SK-N-MC (cell line): ENCODE measurements at places on chromosomes 2 and 18.

- no peak for DNase-seq
Observed at GRCh38 chr2:207792244-207792785, 22.6 kb upstream of the FZD5 start.

- DNase-seq = no peak
Observed at GRCh38 chr18:26993568-26993967, 128.1 kb upstream of the AQP4 start.

- no peak for DNase-seq
Observed at GRCh38 chr2:21183726-21184125, 60.0 kb downstream of the TDRD15 start.

DNA sequence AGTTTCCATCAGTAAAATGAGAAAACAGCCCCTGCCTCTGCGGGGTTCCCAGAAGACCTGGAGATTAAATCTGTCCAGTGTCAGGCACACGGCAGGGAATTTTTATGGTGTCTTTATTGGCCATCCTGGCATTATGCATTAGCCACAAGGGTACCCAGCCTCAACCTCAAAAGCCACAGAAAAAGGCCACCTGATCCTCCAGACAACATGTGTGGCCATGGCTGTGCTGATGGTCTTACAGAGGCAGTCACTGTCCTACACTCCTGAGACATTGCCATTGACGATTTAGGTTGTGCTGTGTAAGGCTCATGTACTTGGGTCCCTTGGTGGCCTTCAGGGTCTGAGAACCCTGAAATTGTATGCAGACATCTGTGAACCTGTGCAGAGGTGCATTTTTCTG lies 115.6 kb downstream of the SMAD7 start:
- DNase-seq = no peak

GRCh38 chr2:11097038-11097720 lies 58.1 kb upstream of the SLC66A3 start:
- DNase-seq = no peak

DNA sequence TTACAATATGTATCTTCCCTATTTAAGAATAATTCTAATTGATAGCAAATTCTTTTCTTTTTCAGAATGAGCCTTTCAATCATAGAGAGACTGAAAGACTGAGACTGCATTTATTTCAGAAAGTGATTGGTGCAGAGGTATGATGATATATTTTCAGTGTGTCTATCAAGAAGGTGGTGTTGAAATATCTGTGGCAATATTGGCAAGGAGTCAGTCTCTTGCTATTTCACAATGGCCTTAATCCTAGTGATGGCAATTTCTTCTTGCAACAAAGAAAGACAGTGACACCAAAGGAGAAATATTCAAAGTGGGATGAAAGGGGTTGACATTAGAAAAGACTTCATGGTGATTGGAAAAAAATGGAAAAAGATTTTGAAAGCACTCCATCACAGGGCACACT lies 21.7 kb upstream of the ZBTB14 start:
- no peak for DNase-seq

DNA sequence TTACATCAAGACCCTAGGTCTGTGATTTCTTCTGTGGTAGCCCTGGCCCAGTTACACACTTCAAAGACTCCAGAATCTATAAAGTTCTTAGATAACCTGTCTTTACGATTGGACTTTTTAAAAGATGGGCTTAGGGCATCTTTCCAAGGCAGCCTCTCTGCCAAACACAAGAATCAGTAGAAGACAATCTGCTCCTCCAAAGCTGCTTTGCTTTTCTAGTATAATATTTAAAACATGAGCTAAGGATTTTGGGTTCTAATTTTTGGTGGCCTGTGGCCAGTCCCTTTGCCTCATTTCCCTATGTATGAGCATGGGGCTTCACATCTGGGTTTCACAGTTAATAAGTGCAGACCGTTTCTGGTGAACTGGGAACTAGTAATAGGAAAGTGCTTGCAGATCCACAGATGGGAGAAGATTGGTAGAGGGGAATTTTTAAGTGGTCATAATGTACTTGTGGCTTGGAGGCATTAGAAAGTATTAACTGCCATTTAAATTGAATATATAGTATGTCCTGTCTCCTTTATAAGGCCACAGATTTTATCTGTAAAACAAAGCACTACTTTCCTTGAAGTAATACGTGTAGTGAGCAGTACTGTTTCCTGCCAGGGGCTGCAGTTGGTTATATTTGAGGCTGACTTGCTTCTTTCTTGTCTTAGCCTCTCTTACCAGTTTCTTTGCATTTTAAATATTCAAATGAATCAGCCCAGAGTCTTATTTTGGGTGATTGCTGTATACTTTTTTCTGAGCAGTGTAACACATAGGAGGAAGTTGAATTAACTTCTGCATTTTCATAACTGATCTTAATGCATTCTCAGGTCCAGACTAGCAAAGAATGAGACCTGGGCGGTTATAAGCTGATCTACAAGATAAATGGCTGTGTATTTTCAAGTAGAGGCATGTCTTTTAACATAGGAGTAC lies 1.5 kb downstream of the ARPC2 start:
- DNase-seq = no peak

DNA sequence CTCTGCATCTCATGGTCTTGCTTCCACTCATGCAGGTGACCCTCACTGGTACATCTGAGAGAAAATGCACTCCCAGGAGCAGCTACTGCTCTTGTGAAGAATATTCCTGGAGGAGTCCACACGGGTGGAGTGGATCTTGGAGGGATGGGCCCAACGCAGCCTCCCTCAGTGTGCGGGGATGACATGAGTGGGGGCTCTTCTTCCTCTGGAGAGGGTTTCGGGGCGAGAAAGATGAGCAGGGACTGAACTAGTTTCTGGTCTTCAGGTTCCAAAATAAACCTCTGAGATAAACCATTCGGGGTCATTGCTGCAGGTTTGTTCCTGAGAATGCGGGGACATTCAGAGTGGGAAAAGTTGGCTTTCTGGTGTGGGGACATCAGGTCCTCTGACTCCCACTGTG lies 39.1 kb downstream of the COPS8 start:
- no peak for DNase-seq

- DNase-seq = no peak
Observed at GRCh38 chr2:163713534-163714311, 22.1 kb downstream of the FIGN start.

GRCh38 chr2:171706152-171706803 lies 19.0 kb downstream of the DYNC1I2 start:
- DNase-seq = peak; percentile 64

DNA sequence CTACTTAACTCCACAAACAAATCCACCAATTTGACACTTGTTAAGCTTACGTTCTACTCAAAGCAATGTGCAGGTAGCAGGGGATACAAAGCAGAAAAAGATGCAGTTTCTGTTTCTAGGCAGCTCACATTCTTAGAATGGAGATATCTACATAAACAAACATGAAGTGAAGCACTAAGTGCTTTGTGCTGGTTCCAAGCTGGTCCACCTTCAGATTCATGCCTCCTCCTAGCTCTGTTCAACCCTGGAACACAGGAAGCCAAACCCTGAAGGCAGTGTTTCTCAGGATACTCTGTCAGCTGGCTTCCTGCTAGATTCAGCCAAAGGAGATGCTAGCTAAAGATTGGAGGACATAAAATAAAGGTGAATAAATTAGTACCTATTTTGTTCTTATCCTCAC lies 55.3 kb upstream of the NOL4 start:
- DNase-seq = no peak

DNA sequence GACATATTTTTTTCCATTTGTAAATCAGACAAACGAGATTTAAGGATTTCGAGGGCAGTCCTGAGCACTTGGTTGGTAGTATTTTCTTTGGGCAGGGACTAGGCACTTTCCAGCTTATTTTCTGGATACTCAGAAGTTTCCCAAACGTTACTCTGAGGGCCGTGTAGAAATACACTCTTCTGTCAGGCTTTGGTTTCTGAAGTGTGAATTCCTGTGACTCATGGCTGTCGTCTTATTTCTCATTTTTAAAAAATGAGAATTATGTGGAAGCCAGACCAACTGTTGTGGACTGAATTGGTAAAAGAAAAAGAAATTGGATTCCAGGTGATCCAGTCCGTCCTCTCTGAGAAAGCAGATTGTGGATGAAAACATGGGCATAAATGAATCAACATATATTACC lies 658.6 kb upstream of the FANCL start:
- no peak for DNase-seq

DNA sequence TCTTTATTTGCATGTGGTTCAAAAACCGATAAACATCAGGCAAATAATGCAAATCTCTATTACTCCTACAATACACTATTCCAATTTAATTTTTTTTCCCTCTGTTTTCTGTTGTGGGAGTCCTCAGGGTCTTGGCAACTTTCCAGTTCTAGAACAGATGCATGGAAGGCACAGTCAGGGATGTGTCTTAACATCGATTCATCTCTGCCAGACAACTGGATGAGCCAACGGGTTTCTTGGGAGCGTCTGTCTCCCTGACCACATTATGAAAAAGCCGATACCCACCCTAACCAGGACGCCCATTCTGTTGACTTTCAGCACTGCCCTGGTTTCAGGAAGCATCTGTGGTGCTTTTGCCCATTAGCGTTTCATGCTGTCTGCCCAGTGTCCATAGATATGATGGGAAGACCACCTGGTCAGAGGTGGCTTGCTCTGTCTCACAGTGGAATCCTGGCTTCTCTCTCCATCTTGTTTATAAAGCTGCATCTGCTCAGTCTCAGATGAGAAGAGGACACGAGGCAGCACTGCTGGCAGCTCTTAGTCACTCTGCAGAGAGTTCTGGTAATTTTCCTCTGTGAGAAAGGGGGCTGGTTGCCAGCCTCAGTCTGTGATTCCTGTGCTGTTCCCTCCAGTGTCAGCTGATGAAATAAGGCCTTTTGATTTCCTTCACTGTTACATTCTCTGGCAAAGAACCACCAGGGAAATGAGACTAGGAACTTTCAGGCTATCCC lies 57.9 kb upstream of the KCNE4 start:
- DNase-seq = peak; percentile 66

- no peak for DNase-seq
Observed at GRCh38 chr2:100004959-100005387, 137.4 kb downstream of the AFF3 start.

DNA sequence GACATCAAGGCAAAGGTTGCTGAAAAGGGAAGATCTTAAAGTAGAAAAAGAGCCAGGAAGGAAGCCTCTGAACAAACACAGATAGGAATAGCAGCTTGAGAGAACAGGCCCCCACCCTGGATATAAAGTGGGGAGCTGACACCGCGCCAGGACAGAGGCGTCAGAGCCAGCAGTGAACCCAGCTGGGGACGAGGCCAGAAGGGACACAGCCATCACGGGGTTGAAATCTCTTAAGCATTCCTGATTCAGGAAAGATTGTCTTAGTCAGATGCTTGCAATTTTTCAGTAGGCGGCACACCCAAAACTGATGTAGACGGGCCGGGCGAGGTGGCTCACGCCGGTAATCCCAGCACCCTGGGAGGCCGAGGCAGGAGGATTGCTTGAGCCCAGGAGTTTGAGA lies 93.8 kb upstream of the PHLPP1 start:
- DNase-seq = no peak

- no peak for DNase-seq
Observed at GRCh38 chr2:183123117-183123958, 905 bp upstream of the NUP35 start.

GRCh38 chr2:180456801-180457200 lies 449.7 kb upstream of the CWC22 start:
- no peak for DNase-seq

DNA sequence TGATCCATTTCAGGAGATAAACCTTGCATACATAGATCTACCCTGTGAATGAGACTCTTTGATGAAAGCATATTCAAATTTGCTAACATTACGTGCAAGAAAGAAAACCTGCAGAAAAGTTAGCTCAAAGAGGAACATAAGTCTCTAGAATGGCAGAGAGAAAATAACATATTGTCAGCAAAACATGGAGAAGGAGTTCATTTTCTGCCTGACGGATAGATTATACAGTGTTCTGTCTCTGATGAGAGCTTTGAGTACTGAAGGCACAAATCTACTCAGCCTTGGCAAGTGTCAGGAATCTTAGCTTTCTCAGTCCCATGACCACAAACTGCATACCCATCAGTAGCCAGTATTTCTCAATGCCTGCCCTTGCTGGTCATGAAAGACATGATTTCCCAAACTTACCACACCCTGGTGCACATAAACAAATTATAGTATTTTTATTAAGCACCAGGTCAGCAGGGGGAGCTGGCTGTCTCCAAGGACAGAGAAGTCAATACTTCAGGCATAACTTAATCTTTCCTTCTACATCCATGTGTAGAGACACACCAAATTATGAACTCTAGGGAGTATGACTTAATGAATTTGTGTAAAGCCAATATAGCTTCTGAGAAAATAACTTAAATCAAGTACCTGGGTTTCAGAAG lies 401.2 kb upstream of the SOX11 start:
- DNase-seq = no peak

DNA sequence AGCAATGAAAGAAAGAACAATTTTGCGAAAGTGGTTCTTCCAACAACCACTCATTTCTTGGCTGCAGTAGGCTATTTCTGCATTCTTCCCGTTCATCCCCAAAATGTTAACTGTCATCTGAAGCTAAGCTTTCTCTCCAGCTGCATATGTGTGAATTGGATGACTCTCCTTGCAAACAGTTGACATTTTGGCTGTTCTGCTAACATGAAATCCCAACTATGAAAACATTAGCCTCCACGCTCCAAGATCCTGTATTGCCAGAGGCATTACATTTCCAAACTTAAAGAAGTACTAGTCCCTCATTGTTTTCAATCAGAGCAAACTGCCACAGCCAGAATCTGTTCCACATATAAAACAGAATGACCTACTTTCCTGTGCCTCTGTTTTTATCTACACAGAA lies 88.5 kb downstream of the TGIF1 start:
- DNase-seq = no peak

DNA sequence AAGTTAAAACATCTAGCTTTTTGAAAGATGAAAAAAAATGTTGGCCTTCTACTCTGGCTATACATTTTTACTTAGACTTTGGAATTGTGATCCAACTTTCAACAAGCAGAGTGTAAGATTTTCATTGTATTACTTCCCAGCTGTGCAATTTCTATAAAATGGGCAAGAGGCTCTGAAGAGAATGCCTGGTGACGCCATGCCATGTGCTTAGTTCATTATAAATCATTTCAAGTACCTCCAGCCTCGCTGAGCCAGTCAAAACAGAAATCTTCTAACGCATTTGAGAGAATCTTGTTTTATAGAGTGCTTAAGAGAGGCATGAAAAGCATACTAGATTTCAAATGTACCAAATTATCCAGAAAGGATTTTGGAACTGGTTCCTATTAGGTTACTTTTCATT lies 10.1 kb upstream of the STK17B start:
- no peak for DNase-seq

DNA sequence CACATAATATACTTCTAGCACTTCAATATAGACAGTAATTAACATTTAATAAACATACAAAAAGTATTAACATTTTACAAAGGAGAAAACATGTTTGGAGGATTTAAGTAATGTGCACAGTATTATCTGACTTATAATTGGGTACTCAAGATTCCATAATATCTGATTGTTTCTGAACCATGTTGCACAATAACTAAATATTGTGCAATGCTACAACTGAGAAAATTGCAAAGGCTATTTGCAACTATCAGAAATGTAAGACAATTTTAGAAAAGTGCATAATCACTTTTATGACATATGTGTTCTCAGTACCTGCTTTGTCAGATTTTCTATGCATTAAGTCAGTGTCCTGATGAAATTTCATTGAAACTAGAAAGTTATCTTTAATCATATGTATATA lies 934.6 kb downstream of the SOCS6 start:
- DNase-seq = no peak
